Activated T-cell treated with anti-CD3 and anti-CD28 coated beads for 48 hours (primary cell): ENCODE measurements at places on chromosomes 16 and 17.

DNA sequence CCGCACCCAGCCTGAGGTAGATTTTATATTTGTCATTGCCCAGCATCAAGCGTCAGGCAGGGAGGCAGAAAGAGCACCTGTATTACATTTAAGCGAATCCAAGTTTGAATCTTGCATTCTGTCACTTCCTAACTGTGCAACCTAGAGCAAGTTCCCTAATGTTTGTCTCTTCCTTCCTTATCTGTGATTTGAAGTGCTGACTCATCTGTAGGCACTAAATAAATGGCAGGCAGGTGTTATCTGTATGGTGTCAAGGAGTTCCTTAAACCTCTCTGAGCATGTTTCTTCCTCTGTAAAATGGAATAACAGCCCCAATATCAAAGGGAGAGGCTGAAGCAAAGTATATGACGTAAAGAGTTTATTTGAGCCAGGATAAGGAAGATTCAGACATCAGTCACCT is 24.3 kb downstream of the GP2 start:
- no peak for DNase-seq

DNA sequence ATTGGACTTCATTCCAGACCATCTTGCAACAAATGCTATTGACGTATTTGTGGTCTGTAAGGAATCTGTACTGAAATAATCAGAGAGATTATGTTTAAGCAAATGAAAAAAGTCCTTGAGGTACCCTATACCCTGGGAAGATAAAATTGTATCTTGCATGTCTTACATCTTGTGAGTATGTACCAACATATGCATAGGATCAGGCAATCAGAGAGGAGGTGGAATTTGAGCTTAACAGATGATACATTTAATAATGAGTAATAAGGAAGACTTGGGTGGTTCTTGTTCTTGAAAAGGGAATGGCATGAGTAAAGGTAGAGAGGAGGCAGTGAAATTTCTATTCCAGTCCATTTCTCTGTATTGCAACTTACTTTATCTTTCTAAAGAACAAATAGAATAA is 10.6 kb downstream of the MOSMO start:
- DNase-seq, result no peak

DNA sequence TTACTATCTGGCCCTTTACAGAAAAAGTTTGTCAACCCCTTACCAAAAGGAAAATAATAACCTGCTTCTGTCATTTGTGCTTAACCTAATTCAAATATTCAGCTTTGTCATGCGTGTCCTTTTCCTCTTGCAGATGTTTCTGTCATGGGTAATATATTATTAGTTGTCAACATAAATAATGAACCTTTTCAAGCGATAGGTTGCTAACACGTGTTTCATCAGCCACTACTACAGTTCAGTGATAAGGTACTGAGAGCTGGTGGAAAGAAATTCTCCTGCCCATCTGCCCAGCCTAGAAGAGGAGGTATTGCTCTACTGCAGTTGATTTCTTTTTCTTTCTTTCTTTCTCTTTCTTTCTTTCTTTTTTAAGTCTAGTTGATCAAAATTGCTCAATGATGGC is 12.0 kb upstream of the SRSF1 start:
- DNase-seq, result no peak

GRCh38 chr16:3088450-3088849 is 10.6 kb downstream of the ZSCAN10 start:
- DNase-seq, result no peak

GRCh38 chr17:13429201-13429600 is 172.5 kb downstream of the HS3ST3A1 start:
- no peak for DNase-seq

DNA sequence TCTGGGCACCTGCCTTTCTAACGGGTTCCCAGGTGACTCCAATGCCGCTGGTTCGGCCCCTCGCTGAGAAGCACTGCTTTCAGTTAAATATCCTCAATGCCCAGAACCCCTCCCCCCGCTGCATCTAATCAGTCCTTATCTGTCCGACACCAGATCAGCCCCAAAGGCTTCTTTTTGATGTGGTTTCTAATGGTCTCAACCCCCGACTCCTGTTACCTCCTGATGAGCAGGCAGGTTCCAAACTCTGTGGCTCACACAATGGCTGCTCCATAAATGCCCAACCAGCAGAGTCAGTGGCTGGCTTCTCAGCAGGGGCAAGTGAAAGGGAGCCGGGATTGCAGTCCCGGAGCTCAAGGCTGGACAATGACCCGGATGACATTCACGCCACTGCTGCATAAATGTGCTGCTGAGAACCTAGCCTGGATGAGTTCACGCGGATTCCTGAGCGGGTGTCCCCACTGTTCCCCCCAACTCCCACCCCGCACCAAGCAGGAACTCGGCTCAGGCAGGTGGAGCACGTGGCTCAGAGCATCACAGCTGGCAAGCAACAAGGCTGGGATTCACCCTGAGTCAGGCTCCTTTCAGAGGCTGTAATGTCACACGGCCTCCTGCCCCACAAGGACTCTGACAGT is 1.0 kb upstream of the SLC38A8 start:
- DNase-seq, result no peak

DNA sequence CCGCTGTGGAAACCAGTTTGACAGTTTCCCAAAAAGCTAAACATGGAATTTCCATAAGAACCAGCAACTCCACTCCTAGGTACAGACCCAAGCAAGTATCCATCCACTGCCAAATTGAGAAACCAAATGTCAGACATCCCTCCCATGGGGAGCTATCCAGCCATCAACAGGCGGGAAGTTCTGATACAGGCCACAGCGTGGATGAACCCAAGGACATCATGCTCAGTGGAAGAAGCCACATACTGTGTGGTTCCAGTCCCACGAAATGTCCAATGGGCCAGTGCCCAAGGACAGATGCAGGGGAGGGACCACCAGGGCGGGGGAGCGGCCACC is 12.6 kb upstream of the BAIAP2 start:
- DNase-seq, result no peak

GRCh38 chr16:79276501-79276900 is 324.0 kb downstream of the MAF start:
- DNase-seq, result no peak

DNA sequence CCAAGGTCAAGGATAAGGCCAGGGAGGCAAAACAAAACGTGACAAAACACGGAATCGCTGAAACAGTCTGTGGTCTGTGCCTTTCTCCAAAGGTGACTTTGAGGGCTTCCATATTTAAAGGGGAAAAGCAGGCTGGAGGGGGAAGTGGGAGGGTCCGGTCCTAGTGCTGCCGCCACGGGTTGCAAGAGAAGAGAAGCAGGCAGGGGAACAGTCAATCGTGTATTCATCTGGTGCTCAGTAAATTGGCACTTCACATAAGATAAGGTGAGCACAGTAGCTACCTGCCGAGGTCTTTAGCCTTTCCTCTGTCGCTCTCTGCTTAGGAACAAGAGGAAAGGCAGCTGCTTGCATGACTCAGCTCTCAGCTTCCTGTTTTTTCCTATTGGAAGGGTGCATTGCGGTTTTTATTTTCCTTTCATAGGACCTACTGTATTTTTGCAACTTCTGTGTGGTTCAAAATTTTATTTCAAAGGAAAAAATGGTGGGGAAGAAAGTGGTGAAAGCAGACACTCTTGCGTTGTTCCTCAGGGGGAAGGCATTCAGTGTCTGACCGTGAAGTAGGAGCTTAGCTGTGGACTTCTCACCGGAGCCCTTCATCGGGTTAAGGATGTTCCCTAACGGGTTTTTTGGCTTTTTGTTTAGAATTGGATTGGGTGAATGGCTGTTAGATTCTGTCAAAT is 7.1 kb upstream of the LGALS3BP start:
- no peak for DNase-seq

GRCh38 chr16:85961988-85962915 is 63.3 kb downstream of the IRF8 start:
- no peak for DNase-seq

DNA sequence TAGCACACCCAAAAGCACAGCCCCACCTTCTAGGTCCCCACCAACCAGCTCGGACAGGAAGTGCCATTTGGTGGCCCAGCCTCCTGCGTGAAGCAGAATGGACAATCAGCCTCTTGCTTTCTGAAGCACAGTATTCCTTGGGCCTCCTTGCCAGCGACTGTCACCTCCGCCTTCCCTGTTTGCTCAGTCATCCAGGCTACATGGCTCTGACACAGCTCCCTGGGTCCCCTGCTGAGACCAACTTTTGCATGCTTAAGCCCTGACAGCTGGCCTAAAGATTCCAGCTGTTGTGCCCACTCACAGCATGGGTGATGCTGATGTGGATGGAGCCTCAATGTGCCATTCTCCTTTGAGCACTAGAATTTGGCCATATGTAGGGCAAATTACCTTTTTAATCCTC is 4.5 kb upstream of the CACNG5 start:
- no peak for DNase-seq

DNA sequence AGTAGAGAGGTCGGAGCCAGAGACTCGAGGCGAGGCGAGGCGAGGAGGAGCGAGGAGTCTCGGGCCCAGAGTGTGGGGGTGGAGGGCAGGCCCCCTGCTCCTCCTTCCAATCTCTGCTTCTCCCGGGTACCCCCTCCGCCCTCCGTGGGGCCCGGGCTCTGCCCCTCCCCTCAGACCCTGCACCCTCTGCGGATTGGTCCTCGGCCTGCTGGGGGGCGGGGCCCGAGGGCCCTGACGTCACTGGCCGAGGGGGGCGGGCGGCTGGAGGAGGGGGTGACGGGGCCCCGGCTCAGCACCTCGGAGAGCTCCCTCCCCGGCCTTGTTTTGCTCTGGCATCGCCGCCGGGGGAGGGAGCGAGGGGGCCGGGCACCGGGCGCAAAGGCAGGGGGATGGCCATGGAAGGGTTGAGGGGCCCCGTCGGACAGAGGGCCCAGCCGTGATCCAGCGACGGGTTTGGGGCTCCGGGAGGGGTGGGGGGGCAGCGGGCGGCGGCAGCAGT is at the start of gene RUNDC3A:
RUNDC3A (plus strand) TSS at position 282 of the 499 bp plus-strand sequence. CDS start 232 bp downstream, outside the sequence.
- DNase-seq, result peak; percentile 83

GRCh38 chr17:82679586-82680465 is 18.7 kb downstream of the RAB40B start:
- DNase-seq, result no peak

GRCh38 chr17:32609085-32609484 is 122.3 kb downstream of the CDK5R1 start:
- peak; percentile 59 for DNase-seq

GRCh38 chr16:70601576-70602575 is 44.5 kb upstream of the IL34 start:
- no peak for DNase-seq

- no peak for DNase-seq
Observed at GRCh38 chr17:81013642-81014041, 21.3 kb upstream of the BAIAP2 start.

GRCh38 chr17:73724341-73724740 is 80.1 kb upstream of the SDK2 start:
- DNase-seq, result no peak

DNA sequence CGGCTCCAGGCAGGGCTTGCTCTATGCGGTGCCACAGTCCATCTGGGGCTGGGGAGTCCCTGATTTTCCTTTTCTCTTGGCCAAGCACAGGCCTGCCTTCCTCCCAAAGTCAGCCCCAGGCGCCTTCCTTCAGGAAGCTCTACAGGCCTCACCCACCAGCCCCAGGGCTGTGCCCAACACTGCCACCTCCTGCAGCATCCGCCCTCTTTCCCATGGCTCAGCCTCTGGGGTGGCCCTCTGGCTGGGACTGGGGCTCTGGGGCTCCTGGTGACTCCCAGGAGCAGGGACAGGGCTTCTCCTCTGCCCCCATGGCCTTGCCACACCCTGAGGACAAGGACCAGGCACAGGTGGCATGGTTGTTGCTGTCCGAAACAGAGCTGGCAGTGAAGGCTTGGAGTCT is 817 bp downstream of the ITGB4 start:
- no peak for DNase-seq

DNA sequence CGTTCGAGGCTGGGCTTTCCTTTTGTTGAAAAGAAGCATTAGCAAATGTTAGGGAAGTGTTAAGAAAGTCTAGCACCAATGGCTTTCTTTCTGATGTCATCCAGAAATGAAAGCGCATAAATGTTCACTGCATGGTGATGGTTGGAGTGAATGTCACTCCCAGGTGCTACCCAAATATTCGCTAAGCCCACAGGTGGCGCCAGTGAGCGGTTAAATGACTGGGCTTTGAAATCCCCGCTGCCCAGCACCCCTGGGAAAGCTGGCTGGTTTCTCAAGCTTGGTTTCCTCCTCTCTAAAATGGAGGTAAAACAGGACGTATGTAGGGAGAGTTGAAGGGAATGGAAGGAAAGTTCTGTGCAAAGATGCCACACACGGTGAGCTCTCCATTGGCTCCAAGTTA is 104.4 kb downstream of the IRX5 start:
- peak; percentile 12 for DNase-seq

DNA sequence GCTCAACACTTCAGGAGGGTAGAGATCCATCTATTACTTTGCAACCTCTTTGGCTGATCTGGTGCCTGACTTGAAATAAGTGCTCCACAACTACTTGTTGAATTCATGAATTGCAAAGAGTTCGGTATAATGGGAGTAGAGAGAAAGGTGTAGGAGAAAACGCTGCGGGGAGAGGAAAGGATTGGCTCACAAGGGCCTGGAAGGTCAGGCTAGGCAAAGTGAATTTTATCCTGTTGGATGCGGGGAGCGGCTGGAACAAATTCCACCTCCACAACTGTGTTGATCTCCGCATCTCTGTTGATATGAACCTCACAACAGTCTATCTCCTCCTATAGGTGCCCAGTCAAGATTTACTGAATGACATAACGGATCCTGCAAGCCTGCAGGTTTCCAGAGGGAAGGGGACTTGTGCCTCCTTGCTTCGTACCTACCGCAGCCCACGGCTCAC is 684 bp downstream of the SLX4 start:
- DNase-seq, result no peak

DNA sequence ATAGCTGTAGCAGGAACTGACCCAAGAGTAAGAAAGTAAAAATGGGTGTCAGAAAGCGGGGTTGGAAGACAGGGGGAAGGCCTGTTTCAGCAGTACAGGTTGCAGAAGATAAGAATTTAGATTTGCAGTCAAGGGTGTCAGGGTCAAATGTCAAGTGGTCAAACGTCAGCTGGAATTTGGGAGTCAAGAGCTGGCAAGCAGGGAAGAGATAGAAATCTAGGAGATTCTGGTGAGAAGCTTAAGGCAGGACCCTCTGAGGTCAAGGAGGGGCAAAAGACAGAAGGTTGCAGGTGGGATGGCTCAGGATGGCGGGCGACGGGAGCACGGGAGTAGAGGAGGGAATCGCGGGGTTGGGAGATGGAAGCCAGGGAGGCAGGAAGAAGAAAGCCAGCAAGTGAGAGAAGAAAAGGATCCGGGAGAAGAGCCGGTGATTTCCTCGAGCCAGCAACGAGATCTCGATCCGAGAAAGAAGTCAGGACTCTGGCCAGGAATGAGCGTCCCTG is 335 bp downstream of the SLC25A35 start:
- no peak for DNase-seq
